ENCODE measurements at places on chromosomes 12 and 14.

- DNase-seq = no peak
These were observed 2.9 kb downstream of the FBXO34 start for GRCh38 chr14:55274146-55274545.

DNA sequence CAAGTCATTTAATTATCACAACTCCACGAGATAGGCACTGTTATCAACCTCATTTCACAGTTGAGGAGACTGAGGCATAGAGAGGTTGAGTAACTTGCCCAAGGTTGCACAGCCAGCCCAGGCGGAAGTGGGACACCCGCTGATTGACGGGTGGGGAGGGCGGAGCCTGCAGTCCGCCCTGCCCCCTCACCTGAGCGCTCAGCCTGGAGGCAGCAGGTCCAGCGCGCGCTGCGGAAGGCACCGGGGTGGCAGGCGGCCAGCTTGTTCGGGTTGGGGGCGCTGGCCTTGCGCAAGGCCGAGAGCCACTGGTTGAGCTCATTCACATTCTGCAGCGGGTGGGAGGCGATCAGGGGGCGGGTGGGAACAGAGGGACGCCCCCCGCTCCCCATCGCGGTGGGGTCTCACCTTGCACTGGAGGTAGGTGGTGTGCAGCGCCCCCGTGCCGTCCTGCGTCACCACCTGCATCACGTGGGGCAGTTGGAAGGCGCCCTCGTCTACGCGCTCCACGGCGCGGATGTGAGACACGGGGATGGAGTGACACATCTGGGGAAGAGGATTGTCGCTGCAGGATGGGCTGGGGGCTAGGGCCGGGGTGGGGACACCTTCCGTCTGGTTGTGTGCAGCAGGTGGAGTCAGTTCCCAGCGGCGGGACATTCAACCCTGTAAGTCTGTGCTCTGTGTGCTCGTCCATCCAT, 31.7 kb downstream of the RASAL1 start:
- DNase-seq = no peak

DNA sequence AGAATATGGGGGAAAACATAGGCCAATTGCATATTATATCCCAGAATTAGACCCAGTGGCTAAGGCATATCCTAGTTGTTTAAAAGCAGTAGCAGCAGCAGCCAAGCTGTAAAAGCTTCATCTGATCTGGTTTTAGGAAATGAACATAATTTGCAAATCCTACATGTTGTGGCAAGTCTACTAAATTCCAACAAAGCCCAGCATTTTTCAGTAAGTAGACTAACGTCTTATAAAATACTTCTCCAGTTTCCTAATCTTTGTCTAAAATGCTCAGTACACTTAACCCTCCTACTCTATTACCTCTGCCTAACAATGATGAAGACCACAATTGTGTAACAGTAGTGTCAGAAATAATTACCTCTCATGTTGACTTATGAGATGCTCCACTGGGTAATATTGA, 70.9 kb upstream of the RERGL start:
- DNase-seq = no peak

- DNase-seq = no peak
These were observed 26.8 kb upstream of the BMAL2 start for GRCh38 chr12:27305673-27306456.

GRCh38 chr12:6140651-6141447, 16.4 kb upstream of the VWF start:
- no peak for DNase-seq

DNA sequence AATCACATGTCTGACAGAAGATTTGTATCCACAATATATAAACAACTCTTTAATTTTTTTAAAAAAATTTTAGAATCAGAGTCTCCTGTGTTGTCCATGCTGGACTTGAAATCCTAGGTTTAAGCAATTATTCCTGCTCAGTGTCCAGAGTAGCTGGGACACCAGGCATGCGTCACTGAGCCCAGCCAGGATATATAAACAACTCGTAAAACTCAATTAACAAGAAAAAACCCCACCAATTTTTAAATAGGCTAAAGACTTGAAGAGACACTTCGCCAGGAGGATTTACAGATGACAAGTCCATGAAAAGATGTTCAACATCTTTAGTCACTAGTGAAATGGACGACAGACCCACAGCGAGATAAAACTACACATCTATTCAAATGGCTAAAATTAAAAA, 2.0 kb upstream of the SCN8A start:
- no peak for DNase-seq

DNA sequence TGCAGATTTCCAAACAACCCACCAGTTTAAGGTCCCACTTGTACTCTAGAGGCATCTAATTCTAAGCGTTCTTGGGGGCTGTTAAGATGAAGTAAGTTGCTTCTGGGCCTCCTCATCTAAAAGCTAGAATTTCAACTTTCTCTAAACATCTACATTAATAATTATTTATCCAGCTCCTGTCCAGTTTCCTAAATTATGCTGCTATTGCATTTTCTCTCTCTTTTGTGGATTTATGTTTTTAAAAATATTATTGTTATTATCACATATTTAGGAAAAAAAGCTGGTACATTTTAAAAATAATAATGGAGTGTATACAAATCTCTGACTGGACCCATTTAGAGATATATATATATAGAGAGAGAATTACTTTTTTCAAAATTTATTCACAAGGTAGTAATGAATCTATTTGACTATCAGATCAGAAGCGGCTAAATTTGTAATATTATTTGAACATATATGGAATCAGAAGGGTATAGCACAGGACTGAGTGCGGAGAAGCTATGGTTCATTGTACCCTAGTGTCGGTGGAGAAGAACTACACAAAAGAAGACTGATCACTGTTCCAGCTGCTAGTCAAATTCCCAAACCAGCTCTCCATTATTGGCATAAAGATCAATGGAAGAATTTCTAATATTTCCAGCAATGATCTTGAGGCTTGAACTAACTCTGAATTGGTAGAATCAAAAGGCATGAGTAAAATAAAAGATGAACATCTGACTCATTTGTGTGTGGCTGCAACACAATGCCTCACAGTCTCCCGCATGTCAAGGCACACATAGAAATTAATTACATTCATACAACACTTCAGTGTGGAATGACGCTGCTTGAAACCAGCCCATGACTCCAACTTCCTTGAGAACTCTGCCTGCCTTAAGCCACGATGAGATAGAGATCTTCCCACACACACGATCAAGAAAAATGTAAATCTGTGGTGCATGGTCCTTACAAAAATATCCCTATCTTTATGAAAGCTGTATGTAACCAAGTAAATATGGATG, 433.4 kb upstream of the OR4E1 start:
- no peak for DNase-seq

GRCh38 chr14:36857136-36857535, 195.5 kb downstream of the PAX9 start:
- peak; percentile 57 for DNase-seq

GRCh38 chr14:29168149-29168548, 401.6 kb downstream of the FOXG1 start:
- no peak for DNase-seq

- no peak for DNase-seq
These were observed 82.9 kb downstream of the ARF6 start for GRCh38 chr14:49975799-49976198.

GRCh38 chr12:93060666-93061472, 131.8 kb upstream of the EEA1 start:
- DNase-seq = no peak

GRCh38 chr14:69141550-69141949, 11.4 kb downstream of the DCAF5 start:
- DNase-seq = no peak

GRCh38 chr14:85744573-85744972, 214.6 kb downstream of the FLRT2 start:
- no peak for DNase-seq

GRCh38 chr12:61311413-61311812, 948.8 kb upstream of the USP15 start:
- DNase-seq = no peak

GRCh38 chr12:90229407-90230170, 521.0 kb upstream of the ATP2B1 start:
- no peak for DNase-seq

DNA sequence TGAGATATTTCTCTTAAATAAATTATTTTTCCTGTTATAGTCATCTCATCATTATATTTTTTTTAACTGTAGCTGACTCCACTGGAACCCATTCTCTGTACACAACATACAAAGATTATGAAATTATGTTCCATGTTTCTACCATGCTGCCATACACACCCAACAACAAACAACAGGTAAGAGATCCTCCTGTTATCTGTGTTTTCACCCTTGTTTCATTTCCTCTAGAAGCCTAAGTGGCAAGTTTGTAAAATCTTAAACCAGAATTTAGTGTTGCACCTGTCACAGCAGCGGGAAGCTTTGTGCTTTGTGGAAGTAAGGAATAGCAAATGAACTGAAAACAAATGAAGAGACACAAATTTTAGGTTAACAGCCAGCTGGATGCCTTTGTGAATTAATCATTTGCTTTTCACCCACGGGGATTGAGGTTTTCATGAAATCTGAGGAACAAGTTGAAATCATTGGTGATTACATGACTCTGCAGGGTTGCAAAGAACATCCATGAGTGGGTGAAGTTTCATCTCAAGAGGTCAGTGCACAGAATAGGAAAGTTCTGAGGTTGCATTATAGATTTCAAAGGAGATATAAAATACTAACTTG, 273.9 kb upstream of the RGS6 start:
- no peak for DNase-seq

DNA sequence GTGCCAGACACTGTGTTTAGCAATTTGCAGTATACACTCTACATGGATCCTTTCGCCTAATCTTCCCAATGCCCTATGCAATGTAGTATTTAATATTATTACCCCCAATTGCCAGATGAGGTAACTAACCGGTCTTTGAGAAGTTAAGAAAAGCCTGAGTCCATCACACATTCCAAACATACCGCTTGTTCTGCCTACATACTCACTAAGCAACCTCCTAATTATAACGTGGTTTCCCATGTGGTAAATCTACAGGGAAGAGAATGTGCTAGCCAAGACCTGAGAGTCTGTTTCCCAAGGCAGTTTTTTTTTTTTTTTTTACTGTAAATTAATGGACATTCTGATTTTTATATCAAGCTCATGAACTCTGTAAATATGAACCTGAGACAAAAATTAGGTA, 37.2 kb downstream of the ATP2B1 start:
- no peak for DNase-seq

GRCh38 chr12:124537525-124538193, 29.8 kb downstream of the NCOR2 start:
- no peak for DNase-seq

DNA sequence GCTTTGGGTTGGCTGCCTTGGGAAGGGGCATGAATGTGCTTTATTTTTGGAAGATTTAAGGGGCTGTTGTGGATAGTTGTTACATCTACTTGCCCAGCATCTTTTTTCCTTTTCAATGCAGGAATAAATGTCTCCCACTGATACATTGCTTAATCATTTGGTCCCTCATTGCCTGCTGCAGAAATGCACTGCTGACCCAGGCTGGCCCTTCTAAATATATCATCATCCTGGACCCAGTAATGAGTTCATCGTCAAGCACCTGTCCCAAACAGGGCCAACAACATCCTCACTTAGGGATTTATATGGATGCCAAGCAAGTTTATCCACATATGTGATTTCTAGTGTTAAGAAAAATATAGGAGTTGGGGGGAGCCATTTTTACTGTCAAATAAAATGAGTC, 67.2 kb downstream of the ASCL1 start:
- no peak for DNase-seq

Data from NCI-H2081 treated with DMSO at 0.1 percent for 48 hours (cell line).